Breast epithelium (tissue), 4 donors: ENCODE measurements at places on chromosomes 2 and 18. TPM values are rescaled to one million over a fixed set of nuclear protein-coding genes. Genes with fewer than 3 reads are reported as not detected.

DNA sequence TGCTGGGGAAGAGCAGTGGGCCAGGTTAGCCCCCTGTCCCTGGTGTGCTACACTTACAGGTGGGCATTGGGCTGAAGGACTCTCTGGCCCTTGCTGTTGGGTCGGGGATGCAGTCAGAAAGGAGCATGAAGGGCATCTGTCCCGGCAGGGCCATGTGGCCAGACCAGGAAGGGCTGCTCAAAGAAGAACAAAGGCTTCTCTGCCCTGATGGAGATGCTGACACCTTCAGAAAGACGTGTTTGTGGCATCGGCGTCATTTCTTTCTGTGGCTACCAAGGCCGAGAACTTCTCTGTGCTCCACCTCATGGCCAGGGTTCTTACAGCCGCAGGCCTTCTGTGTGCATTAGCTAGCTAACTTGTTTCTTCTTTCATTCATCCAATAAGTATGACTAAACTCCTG, 239.1 kb downstream of the FAM210A start:
- no peaks in the 10 kb centered on the region for H3K36me3 ChIP-seq
- no peak for DNase-seq
- H3K4me1 ChIP-seq = no peaks in the 10 kb centered on the region
- H3K27me3 ChIP-seq = no peaks in the 10 kb centered on the region

The METTL4 gene
- total RNA-seq = 11.3 TPM

The ASB18 gene
- not detected for total RNA-seq

The PAX3 gene
- total RNA-seq = 2.3 TPM

The ACADL gene
- total RNA-seq = 27.5 TPM

The C1QL2 gene
- total RNA-seq = 0.66 TPM

GRCh38 chr18:29153091-29153490, 976.2 kb upstream of the CDH2 start:
- no peaks in the 10 kb centered on the region for H3K27me3 ChIP-seq
- DNase-seq = no peak
- H3K36me3 ChIP-seq = no peaks in the 10 kb centered on the region
- H3K4me1 ChIP-seq = no peaks in the 10 kb centered on the region
- no peak overlapping the region for H3K4me3 ChIP-seq

- H3K27me3 ChIP-seq = no peaks in the 10 kb centered on the region
- H3K36me3 ChIP-seq = no peaks in the 10 kb centered on the region
- H3K4me3 ChIP-seq = no peak overlapping the region
- no peak for DNase-seq
- no peak overlapping the region for H3K27ac ChIP-seq
Measured at GRCh38 chr2:54927085-54927750, 123.0 kb downstream of the RTN4 start.

- no peak for DNase-seq
- H3K4me3 ChIP-seq = no peak overlapping the region
- peaks cover 5% of the 10 kb centered on the region for H3K4me1 ChIP-seq
- H3K27ac ChIP-seq = no peak overlapping the region
- no peaks in the 10 kb centered on the region for H3K36me3 ChIP-seq
Measured at GRCh38 chr2:79994161-79994560, 310.4 kb downstream of the LRRTM1 start.

GRCh38 chr2:137183206-137183898, 418.0 kb downstream of the THSD7B start:
- H3K27me3 ChIP-seq = no peaks in the 10 kb centered on the region
- no peaks in the 10 kb centered on the region for H3K4me1 ChIP-seq
- DNase-seq = no peak
- no peak overlapping the region for H3K27ac ChIP-seq
- no peaks in the 10 kb centered on the region for H3K36me3 ChIP-seq
- no peak overlapping the region for H3K4me3 ChIP-seq

GRCh38 chr2:99569386-99569785, 79.6 kb upstream of the REV1 start:
- no peaks in the 10 kb centered on the region for H3K36me3 ChIP-seq
- no peak overlapping the region for H3K27ac ChIP-seq
- H3K27me3 ChIP-seq = no peaks in the 10 kb centered on the region
